ENCODE measurements at places on chromosomes 5 and 9.
A peak's percentile ranks its signal among the peaks of the same experiment; 100 is the strongest.

DNA sequence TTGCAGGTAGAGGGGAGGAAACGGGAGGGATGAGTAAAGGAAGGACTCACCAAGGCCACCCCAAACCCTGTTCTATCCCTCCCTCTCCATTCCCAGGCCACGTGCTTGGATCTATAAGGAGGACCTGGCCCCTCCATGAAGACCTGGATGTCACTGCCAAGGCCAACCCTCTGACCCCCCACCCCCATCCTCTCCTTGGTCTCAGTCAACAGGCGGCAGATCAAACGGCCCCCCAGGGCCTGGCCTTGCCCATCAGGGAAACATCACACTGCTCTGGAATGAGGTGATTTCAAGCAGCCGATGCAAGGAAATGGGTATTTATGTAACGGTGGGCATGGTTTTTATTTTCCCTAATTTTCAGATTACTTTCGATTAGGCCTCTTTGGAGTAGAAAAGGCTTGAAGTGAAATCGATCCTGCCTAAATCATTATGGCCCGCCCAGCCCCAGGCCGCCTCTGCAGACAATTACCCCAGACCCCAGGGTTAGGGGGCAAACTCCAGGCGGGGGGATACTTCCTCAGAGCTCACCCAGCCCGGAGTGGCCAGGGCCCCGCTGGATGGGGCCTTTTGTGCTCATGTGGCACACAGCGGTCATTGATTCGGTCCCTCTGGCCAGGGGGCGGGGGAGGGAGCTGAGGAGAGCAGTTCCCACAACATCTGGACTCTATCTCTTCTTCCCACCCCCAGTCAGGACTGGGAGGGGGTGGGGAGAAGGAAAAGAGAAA is 125.3 kb downstream of the PHF2 start:
- H3K4me3 ChIP-seq, result no peak overlapping the region
- no peak for DNase-seq
- no peaks in the 10 kb centered on the region for H3K27me3 ChIP-seq
- no peaks in the 10 kb centered on the region for H3K4me1 ChIP-seq
- H3K36me3 ChIP-seq, result no peaks in the 10 kb centered on the region
- no peak overlapping the region for H3K27ac ChIP-seq

DNA sequence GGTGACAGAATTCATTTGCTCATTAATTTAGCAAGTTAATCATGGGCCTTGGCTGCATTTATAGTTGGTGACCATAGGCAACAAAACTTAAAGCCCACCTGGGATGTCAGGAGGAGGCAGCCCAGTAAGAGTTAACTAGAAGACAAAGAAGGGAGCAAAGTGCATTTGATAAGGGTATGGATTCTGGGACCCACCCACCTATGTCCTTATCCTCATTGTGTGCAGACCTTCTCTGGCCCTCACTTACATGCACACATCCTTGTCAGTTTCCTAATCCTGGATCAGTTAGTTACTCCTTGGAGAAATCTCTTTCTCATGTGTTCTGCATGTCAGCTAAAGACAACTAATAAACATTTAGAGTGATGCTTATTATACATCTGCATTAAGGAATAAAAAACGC is 24.6 kb downstream of the MEF2C start:
- H3K36me3 ChIP-seq, result peaks cover 9% of the 10 kb centered on the region
- no peak for DNase-seq
- peaks cover 12% of the 10 kb centered on the region for H3K4me1 ChIP-seq

- peaks cover 3% of the 10 kb centered on the region for H3K36me3 ChIP-seq
- H3K27me3 ChIP-seq, result no peaks in the 10 kb centered on the region
- no peak overlapping the region for H3K27ac ChIP-seq
- no peak for DNase-seq
Observed at GRCh38 chr9:37939575-37940095, 35.7 kb upstream of the SLC25A51 start.

DNA sequence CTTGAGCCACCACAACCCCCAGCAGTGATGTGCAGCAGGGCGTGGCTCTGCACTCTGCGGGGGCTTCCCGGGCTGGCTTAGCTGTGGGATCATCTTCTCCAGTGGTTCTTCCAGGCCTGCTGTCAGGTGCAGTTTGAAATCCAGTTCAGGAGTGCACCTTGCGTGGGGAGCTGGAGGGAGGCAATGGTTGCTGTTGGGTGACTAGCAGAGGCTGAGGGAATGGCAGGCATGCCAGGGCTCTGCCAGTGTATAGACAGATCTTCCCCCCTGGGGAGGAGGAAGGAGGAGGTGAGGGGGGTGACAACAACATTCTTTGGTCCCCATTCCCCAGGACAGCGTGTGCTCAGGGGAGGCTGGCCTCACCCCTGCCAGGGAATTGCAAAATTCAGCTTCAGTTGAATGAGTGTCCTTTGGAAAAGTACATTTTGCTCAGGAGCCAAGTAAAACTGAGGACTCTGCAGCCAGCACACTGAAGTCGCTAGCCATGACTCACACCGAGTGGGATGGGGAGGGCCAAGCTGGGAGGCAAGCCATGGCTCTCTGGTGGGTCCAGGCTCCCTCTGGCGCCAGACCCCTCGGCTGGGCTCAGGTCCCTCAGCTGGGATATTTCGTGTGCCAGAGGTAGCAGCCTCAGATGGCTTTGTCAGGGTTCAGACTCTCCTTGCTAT is 35.0 kb downstream of the ERGIC1 start:
- H3K4me1 ChIP-seq, result peaks cover 23% of the 10 kb centered on the region
- no peaks in the 10 kb centered on the region for H3K36me3 ChIP-seq
- peak; percentile 92 for DNase-seq
- peak overlapping the region; percentile 4 for H3K4me3 ChIP-seq

DNA sequence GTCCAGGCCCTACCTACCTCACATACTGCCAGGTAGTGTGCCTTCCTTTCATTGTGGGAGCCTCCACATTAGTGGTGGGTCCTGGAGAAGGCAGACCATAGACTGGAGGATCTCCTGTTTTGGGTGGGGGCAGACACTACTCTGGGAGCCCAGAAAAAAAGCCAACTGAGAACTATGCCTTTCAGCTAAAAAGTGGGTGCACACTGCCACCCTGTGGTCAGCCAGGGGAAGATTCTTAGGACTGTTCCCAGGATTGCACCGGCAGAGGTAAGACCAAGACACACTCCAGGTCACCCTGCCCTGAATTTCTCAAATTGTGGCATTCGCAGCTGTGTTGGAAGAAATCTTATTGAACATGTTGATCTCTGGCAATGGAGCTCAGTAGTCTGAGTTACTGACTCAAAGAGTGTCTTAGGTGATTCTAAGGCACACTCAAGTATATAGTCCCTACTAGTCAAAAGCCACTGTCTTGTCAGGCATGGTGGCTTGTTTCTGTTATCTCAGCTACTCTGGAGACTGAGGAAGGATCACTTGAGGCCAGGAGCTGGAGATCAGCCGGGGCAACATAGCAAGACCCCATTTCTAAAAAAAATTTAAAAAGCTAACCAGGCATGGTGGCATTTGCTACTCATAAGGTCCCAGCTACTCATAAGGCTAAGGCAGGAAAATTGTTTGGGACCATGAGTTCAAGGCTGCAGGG is 3.6 kb downstream of the SIGMAR1 start:
- no peak overlapping the region for H3K27ac ChIP-seq
- H3K36me3 ChIP-seq, result no peaks in the 10 kb centered on the region
- no peak overlapping the region for H3K4me3 ChIP-seq

GRCh38 chr9:77943057-77943456 is 88.6 kb downstream of the GNAQ start:
- H3K4me1 ChIP-seq, result peaks cover 12% of the 10 kb centered on the region
- no peak for DNase-seq
- H3K36me3 ChIP-seq, result no peaks in the 10 kb centered on the region
- H3K27me3 ChIP-seq, result no peaks in the 10 kb centered on the region

DNA sequence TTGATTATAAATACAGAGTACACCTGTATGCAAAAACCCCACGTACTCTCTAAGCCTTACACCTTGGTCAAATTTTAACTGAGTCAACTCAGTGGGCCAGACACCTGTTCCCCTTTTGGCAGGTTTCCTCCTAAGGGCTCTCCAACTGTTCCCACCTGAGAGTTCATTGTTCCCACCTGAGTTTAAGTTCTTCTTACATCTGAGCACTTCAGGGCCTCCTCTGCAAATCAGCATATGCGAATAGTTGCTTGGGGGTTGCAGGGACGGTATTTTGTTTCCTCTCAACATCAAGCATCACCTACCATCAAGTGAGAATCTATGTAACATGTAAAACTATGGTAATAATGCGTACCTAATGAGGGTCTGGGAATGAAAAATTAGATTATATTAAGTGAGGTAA is 300.0 kb downstream of the PIK3R1 start:
- no peaks in the 10 kb centered on the region for H3K27me3 ChIP-seq
- DNase-seq, result no peak
- no peaks in the 10 kb centered on the region for H3K36me3 ChIP-seq
- no peak overlapping the region for H3K27ac ChIP-seq
- no peak overlapping the region for H3K4me3 ChIP-seq
- no peaks in the 10 kb centered on the region for H3K4me1 ChIP-seq

DNA sequence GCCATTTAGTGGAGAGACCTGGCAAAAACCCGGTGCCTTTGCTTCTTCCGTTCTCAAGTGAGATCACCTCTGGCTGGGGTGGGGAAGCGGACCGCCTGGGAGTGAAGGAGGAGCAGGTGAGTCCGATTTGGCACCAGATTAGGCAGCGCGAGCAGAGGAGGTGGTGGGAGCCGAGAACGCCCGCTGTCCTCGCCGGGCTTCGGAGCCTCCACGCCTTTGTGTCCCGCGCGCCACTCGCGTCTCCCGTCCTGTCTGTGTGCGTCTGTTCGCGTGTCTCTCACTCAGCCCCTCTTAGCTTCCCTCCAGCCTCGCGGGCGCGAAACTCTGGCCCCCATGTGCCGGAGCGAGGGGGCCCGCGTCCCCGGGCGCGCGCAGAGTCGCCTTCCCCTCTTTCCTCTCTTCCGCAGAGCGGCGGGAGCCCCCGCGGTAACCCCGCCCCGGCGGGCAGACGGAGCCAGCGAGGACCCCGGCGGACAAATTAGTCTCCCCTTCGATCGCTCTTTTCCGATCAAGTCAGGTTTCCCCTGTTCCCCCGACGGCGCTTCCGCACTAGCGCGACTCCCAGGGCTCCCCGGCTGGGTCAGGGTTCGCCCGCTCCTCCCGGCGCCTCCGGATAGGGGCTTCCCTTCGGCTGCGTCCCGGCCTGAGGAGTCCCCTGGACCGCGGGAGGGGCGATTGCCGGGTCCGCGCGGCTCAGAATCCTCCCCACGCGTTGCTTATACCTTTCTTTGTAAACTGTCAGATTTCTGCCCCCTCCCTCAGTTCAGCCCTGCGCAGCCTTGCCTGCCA is 7.1 kb downstream of the POU4F3 start:
- no peak for DNase-seq
- H3K27me3 ChIP-seq, result peaks cover 64% of the 10 kb centered on the region
- H3K4me3 ChIP-seq, result no peak overlapping the region
- H3K36me3 ChIP-seq, result no peaks in the 10 kb centered on the region

GRCh38 chr9:114499941-114500696 is 5.2 kb downstream of the WHRN start:
- DNase-seq, result no peak
- no peak overlapping the region for H3K4me3 ChIP-seq
- H3K27ac ChIP-seq, result no peak overlapping the region

GRCh38 chr9:125805057-125805456 is 57.9 kb downstream of the PBX3 start:
- no peaks in the 10 kb centered on the region for H3K27me3 ChIP-seq
- H3K4me3 ChIP-seq, result no peak overlapping the region
- DNase-seq, result no peak

- peak overlapping the region; percentile 21 for H3K4me3 ChIP-seq
- peaks cover 4% of the 10 kb centered on the region for H3K36me3 ChIP-seq
- no peaks in the 10 kb centered on the region for H3K27me3 ChIP-seq
- no peak overlapping the region for H3K27ac ChIP-seq
- no peaks in the 10 kb centered on the region for H3K4me1 ChIP-seq
Observed at GRCh38 chr5:151174612-151175101, 17.1 kb upstream of the ANXA6 start.

- H3K4me1 ChIP-seq, result no peaks in the 10 kb centered on the region
- no peak overlapping the region for H3K4me3 ChIP-seq
- no peak overlapping the region for H3K27ac ChIP-seq
Observed at GRCh38 chr5:133254803-133255202, 203.0 kb downstream of the HSPA4 start.

GRCh38 chr9:125997196-125997823 is 250.1 kb downstream of the PBX3 start:
- H3K36me3 ChIP-seq, result no peaks in the 10 kb centered on the region
- peaks cover 40% of the 10 kb centered on the region for H3K27me3 ChIP-seq
- DNase-seq, result peak; percentile 43
- no peak overlapping the region for H3K27ac ChIP-seq
- no peak overlapping the region for H3K4me3 ChIP-seq

- H3K4me3 ChIP-seq, result no peak overlapping the region
- no peaks in the 10 kb centered on the region for H3K36me3 ChIP-seq
- no peak overlapping the region for H3K27ac ChIP-seq
- H3K27me3 ChIP-seq, result no peaks in the 10 kb centered on the region
- H3K4me1 ChIP-seq, result no peaks in the 10 kb centered on the region
Observed at GRCh38 chr5:119630752-119631440, 1.5 kb downstream of the FAM170A start.

GRCh38 chr5:86631165-86631564 is 13.4 kb downstream of the COX7C start:
- H3K4me1 ChIP-seq, result no peaks in the 10 kb centered on the region
- H3K36me3 ChIP-seq, result no peaks in the 10 kb centered on the region
- no peak for DNase-seq
- no peak overlapping the region for H3K27ac ChIP-seq
- no peaks in the 10 kb centered on the region for H3K27me3 ChIP-seq

DNA sequence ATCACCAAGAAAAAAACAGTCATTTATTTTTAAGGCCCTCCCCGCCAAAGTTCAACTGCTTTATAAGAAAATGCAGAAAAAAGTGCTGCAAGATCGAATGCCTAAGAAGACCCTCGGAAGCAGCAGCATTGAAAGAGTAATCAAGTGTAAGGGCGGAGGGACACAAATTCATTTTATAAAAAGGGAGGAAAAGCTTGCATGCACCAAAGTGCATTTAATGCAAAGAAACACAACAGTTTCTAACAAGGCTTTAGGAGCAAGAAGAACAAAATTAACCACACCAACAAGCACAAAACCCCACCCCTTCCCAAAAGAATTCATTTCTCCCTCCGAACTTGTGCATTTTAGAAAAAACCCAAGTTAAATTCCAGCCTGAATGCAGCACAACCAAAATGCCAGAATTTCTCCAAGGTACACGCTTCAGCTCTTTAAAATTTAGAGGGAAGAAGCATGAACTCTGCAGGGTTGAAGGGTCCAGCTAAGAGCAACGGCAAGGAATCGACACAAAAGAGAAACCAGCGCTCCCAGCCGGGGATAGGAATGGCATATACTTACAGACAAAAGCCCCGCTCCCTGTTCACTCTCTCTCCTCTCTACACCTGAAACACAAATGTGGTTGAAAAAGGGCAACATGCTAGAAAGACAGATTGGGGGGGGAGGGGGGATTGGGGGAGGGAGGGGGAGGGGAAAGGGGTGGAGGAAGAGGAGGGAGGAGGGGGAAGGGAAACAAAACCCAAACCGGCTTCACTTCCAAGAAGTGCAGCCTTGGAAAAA is at the start of gene NREP:
Gene NREP, minus strand, starts transcription at position 614 of the 774 bp plus-strand sequence. CDS start 1,422 bp downstream, outside the sequence.
- H3K27ac ChIP-seq, result peak within 1 kb of the TSS; percentile 80
- H3K36me3 ChIP-seq, result no peaks in the 10 kb centered on the region
- peak within 1 kb of the TSS; percentile 68 for H3K4me3 ChIP-seq
- H3K27me3 ChIP-seq, result no peaks in the 10 kb centered on the region
- H3K4me1 ChIP-seq, result peaks cover 10% of the 10 kb centered on the region
- peak; percentile 71 for DNase-seq
